ENCODE measurements at places on chromosomes 11 and 22. TPM values are rescaled to one million over a fixed set of nuclear protein-coding genes. Genes with fewer than 3 reads are reported as not detected.

Gene PSMC3
- total RNA-seq = 147 TPM

Gene ACCSL
- total RNA-seq = not detected

Gene CD3D
- total RNA-seq = not detected

Gene HBE1
- total RNA-seq = not detected

Gene C22orf15
- not detected for total RNA-seq

Gene GRK3
- 1.3 TPM for total RNA-seq

Gene KCNJ4
- not detected for total RNA-seq

Gene MUC2
- total RNA-seq = not detected

Gene MAPK8IP1
- 2.6 TPM for total RNA-seq

Gene MMP11
- 2.0 TPM for total RNA-seq

Gene OR52E8
- total RNA-seq = not detected

Gene MICAL3
- 13.4 TPM for total RNA-seq

Gene TIGD3
- 2.2 TPM for total RNA-seq

Gene FERMT3
- total RNA-seq = not detected

Gene IGLL1
- total RNA-seq = not detected

Gene KLHL35
- 0.12 TPM for total RNA-seq

Gene MOGAT2
- not detected for total RNA-seq

Gene MIAT
- 0.33 TPM for total RNA-seq

Gene IMMP1L
- 8.6 TPM for total RNA-seq

Gene CLCF1
- total RNA-seq = 7.7 TPM

Gene EIF1AD
- 17.5 TPM for total RNA-seq

Gene MS4A3
- not detected for total RNA-seq

Gene OR10A2
- total RNA-seq = not detected

Gene ALKBH3
- 59.3 TPM for total RNA-seq

Gene CCDC81
- total RNA-seq = not detected

Gene SAA4
- not detected for total RNA-seq

Gene POLDIP3
- total RNA-seq = 16.3 TPM

Gene SMIM35
- not detected for total RNA-seq

Gene MMP27
- total RNA-seq = not detected

Gene TYR
- not detected for total RNA-seq

Gene PARVA
- 32.6 TPM for total RNA-seq

Gene USP2
- total RNA-seq = 2.1 TPM

Gene OR2D2
- total RNA-seq = not detected

Gene GAL3ST1
- not detected for total RNA-seq

Gene C11orf21
- total RNA-seq = 8.4 TPM

Gene MMP10
- 3.0 TPM for total RNA-seq

Gene C1QTNF5
- total RNA-seq = not detected

Gene HEPN1
- total RNA-seq = not detected
